Stimulated activated CD8-positive, alpha-beta memory T cell treated with anti-CD3 and anti-CD28 coated beads, Interleukin-7, amount 100 ng/mL, for 24 hours (primary cell): ENCODE measurements at places on chromosomes 4 and X.

DNA sequence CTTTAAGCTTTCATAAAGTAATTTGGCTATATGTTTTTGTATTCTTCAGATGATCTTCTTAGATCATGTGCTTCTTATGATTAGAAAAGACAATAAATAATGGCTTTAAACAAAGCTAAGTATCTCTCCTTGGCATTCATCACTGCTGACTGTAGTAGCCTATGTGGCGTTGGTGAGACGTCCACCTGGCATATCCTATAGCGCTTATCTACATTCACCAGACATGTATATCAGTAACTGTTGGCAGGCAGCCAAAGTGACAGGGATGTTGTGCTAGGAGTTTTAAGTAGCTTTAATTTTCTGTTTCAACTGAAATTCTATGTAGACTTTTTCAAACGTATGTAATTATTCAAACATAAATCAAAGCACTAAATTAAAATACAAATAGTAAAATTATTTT, 276.4 kb downstream of the IL15 start:
- no peak for DNase-seq

GRCh38 chrX:9988762-9989161, 21.6 kb downstream of the CLDN34 start:
- DNase-seq = no peak

DNA sequence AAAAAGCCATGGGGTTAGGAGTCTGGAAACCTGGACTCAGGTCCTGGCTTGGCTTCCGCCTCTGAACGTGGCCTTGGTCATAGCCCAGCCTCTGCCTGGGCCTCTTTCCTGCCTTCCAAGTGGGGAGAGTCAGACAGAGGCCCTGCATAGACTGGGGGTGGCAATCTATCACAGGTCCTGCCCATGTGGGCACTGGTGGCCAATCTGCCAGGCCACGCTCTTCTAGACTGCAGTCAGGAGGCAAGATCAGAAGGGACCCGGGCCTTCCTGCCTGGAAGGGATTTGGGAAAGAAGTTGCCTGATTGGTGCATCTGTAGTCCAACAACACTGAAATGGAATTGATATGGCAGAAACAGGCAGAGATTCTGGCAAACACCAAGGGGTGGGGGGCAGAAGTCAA, 46.1 kb downstream of the CNGA2 start:
- no peak for DNase-seq

- DNase-seq = no peak
These were observed 98.0 kb upstream of the DCLK2 start for GRCh38 chr4:149980121-149980682.

DNA sequence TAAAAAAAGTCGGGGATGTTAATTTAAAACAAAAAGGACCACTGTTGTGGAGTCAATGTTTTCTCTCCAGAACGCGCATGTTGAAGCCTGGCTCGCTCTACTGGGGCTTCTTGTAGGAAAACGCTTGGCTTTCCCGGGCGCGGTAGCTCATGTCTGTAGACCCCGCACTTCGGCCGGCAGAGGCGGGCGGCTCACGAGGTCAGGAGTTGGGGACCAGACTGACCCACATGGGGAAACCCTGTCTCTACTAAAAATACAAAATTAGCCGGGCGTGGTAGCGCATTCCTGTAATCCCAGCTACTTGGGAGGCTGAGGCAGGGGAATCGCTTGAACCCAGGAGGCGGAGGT, 15.6 kb downstream of the NELFA start:
- no peak for DNase-seq

- DNase-seq = no peak
These were observed 361.2 kb downstream of the BCOR start for GRCh38 chrX:39736216-39737211.

- no peak for DNase-seq
These were observed 24.6 kb downstream of the ADGRG2 start for GRCh38 chrX:19097553-19098283.

- no peak for DNase-seq
These were observed 29.0 kb upstream of the MSANTD1 start for GRCh38 chr4:3219761-3220475.

DNA sequence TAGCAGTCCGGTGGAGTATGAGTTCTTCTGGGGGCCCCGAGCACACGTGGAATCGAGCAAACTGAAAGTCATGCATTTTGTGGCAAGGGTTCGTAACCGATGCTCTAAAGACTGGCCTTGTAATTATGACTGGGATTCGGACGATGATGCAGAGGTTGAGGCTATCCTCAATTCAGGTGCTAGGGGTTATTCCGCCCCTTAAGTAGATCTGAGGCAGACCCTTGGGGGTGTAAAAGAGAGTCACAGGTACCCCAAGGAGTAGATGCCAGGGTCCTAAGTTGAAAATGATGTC, 852 bp downstream of the MAGEH1 start:
- DNase-seq = no peak

- peak; percentile 38 for DNase-seq
These were observed 42.0 kb downstream of the F8 start for GRCh38 chrX:154980330-154981115.

GRCh38 chrX:10288373-10288975, 131.7 kb downstream of the CLCN4 start:
- DNase-seq = no peak

DNA sequence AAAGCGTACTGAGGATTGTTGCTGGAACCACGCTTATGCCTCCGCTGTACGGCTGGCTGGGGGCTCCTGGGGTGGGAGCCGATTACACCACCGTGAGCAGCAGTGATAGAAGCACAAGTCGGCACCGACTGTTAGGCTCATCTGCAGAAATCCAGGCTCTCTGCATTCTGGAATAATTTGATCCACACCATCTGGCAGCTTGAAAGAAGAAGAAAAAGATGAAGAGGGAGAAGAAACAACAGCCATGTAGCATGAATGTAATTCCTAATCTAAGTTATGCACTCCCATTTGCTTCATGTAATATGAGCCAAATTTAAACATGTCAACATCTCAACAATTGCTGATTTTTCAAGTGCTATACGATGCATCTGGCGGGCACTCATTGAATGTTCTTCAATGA, 84.6 kb upstream of the DHX15 start:
- no peak for DNase-seq

GRCh38 chrX:138692591-138692990, 18.9 kb downstream of the FGF13 start:
- no peak for DNase-seq

DNA sequence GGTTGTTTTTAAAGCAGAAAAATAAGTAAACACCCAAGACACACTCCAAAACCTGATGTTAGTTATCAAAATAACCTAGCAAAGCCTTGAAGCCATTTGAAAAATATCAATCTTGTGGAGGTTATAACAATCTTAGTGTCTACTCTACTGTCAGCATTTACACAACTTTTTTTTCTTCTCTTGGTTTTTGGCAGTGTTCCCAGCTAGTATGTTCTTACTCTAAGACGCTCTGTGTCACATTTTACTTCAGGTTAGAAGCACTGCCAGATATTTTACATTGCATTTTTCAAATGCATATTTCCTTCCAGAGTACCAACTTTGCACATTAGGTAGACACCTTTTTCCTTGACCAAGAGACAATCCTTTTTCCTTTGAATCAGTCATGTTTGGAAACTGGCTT, 114.0 kb upstream of the INPP4B start:
- DNase-seq = no peak

GRCh38 chr4:127327491-127327890, 305.3 kb upstream of the INTU start:
- no peak for DNase-seq

- no peak for DNase-seq
These were observed 276.6 kb downstream of the CCSER1 start for GRCh38 chr4:90403781-90404180.

DNA sequence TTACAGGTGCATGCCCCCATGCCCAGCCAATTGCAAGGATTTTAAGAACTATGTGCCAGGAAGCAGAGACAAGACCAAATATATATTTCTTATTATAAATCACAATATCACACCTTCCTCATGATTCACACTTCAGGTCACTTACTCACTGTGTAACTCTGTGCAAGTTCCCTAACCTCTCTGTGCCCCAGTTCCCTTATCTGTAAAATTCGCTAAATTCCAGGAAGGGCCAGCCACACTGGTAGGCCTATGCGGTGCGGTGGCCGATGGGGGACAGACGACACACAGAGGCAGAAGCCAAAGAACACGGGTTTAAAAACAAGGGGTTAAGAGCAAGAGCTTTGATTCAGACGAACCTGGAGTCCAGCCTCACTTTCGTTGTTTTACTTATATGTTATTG, 2.8 kb downstream of the TRIM2 start:
- no peak for DNase-seq

- DNase-seq = no peak
These were observed 5.4 kb upstream of the PRDM5 start for GRCh38 chr4:120927801-120928409.

GRCh38 chr4:184359888-184360287, 114.5 kb downstream of the IRF2 start:
- no peak for DNase-seq

DNA sequence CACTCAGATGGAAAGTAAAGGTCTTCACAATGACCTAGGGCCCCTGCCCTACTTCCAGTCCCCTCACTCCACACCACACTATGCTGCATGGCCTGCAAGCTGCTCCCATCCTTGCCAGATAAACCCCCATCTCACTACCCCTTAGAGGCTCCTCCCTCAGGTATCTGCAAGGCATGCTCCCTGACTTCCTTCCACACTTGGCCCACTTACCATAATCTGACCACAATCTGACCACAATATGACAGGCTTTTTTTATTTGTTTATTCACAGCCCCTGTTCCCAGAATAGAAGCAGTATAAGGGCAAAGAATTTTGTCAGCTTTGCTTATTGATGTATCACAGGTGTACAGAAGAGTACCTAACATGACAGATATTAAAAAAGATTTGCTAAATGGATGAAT, 124.7 kb downstream of the CAMK2D start:
- no peak for DNase-seq

GRCh38 chrX:150517303-150517910, 51.0 kb upstream of the MTM1 start:
- DNase-seq = no peak

DNA sequence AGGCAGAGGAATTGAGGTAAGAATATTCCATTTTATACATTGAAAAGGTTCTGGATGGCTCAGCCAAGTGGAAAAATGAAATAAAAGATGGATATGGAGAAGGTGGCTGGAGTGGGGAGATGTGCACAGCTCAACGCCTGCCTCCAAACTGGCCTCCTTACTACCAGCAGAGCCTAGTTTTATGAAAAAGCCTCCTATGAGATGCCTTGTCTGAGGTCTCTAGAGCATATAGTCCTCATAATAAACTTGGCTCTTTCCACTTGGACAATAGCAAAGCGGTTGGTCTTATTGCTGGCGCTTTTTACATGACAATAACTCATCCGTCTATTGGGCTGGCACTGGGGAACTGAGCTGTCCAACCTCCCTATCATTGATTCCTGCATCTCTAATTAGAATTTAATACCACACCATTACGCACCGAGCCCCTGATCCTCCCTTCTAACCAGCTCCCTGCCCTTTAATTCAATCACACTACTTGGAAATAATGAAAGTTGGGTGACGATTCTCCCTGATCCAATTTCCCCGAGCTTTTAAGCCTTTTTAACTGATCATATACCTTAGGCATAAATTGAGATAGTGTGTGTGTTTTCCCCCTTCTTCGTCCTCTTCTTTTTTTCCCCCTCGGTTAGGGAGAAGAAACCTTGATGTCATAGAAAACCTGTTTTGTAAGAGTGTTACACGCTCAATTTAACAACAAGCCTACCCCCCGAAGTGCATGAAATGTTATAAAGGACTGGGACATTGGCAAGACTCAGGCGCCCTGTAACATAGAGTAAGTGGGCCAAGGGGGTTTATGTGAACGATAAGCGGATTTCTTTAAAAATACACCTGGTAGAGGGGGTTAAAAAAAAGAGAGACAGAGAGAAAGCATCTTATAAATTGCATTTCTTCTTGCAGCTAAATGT, at the start of gene PHOX2B:
PHOX2B (minus strand) TSS at position 155 of the 905 bp plus-strand sequence; CDS start at position 40, 115 bp downstream.
- no peak for DNase-seq

GRCh38 chr4:174697896-174698295, 131.2 kb downstream of the GLRA3 start:
- no peak for DNase-seq

GRCh38 chrX:124249345-124249744, 83.1 kb upstream of the TEX13D start:
- no peak for DNase-seq

DNA sequence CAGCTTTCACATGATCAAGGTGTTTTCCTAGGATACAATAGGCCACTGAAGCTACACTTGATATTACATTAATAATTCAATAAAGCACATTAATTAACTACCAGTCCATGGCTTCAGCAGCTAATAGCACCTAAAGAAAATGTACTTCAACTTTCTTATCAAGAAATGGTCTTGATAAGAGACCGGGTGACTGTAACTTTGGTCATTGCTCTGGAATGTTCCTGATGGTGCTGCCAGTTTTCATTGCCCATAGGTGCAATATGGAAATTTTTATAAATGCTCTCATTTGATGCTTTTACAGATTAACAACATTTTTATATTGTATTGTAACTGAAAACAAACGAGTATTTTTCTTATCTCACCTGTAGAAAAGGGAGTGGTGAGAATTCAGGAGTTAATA, 165.4 kb downstream of the SHROOM3 start:
- no peak for DNase-seq

GRCh38 chrX:40943093-40943641, 142.1 kb upstream of the USP9X start:
- DNase-seq = no peak

DNA sequence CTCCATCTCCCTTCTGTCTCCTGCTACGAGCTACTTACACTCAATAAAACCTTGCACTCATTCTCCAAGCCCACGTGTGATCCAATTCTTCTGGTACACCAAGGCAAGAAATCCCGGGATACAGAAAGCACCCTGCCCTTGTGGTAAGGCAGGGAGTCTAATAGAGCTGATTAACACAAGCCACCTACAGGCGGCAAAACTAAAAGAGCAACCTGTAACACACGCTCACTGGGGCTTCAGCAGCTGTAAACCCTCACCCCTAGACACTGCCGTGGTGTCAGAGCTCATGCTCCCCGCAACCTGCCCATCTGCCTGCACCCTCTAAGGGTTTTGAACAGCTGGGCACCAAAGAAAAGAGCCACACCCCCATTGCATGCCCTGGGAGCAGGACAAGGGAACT, 755.4 kb upstream of the HTR2C start:
- DNase-seq = no peak

DNA sequence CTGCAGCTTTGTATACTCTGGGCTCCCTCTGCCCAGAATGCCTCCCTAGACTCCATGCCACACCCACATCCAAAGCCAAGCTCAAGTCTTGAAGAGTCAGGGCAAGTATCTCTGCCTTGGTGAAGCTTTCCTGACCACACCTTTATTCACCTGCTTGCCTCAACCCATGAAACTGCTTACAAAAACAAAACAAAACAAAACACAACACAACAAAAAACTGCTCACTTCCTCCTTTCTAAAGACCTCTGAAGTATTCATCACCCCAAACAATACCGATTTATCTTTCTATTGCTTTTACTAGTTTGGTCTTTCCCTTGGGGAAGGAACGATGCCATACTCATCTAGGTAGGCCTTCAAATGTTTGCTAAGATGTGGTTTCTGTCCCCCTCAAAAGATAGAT, 45.0 kb downstream of the TMEM165 start:
- DNase-seq = no peak

- no peak for DNase-seq
These were observed 9.3 kb downstream of the LCORL start for GRCh38 chr4:18012134-18012806.
